ENCODE measurements at places on chromosomes 1 and 21.

DNA sequence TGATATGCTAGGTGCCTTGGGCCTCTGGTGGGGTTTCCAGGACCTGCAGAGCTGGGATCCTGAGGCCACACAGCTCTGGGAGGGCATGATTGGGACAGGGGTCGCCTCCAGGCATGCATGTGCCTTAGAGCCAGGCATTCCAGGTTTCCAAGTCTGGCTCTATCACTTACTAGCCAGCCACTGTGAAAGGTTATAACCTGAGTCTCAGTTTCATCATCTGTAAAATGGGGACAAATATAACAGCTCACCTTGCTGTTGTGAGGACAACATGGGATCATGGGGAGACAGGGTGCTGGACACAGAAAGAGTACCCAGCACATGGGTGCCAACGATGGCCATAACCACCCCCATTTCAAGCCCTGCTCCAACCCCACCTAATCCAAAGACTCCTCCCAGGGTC lies 2.7 kb downstream of the CHI3L1 start:
- DNase-seq, result no peak

DNA sequence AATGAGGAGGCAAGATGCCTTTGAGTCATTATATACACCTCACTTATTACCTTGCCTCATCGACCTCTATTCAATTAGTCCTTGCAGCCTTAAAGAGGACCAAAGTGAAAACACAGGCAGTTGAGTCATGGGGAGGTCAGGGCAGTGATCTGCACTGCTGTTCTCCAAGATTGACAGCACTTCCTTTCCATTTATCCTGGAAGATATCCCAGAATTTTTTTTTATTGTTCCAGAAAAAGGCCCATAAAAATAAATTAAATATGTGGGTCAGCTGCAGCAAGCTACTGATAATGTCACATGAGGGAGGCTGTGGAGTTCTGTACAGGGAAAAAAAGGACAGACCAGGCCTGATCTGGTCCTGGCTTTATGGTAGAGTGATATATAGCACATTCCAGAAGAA lies 33.2 kb upstream of the CDC42BPA start:
- no peak for DNase-seq

GRCh38 chr1:85289207-85289847 lies 12.9 kb upstream of the BCL10 start:
- DNase-seq, result no peak

- no peak for DNase-seq
Measured at GRCh38 chr1:176149939-176150807, 56.9 kb downstream of the COP1 start.

DNA sequence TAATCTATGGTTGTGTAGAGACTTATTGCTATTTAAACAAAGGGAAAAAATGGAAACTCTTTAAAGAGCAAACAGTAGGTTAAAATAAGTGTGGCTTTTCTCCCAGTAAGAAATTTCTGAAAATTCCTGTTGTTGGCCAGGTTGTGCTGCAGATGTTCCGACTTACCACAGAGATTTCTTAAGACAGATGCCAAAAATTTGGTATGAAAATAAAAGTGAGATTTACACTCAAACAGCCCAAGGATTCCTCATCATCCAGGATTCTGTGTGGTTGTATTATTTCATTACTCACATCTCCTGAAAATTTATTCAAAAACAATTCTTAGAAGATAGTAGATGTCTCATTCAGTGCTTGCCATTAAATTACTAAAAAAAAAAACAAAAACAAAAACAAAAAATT lies 296.7 kb upstream of the PTBP2 start:
- DNase-seq, result no peak

GRCh38 chr21:35475009-35475408 lies 425.9 kb upstream of the RUNX1 start:
- DNase-seq, result no peak

Data from activated effector memory CD4-positive, alpha-beta T cell treated with Interleukin-2 at 50 U/mL for 16 hours (primary cell).